ENCODE measurements at places on chromosomes 16 and 17.

DNA sequence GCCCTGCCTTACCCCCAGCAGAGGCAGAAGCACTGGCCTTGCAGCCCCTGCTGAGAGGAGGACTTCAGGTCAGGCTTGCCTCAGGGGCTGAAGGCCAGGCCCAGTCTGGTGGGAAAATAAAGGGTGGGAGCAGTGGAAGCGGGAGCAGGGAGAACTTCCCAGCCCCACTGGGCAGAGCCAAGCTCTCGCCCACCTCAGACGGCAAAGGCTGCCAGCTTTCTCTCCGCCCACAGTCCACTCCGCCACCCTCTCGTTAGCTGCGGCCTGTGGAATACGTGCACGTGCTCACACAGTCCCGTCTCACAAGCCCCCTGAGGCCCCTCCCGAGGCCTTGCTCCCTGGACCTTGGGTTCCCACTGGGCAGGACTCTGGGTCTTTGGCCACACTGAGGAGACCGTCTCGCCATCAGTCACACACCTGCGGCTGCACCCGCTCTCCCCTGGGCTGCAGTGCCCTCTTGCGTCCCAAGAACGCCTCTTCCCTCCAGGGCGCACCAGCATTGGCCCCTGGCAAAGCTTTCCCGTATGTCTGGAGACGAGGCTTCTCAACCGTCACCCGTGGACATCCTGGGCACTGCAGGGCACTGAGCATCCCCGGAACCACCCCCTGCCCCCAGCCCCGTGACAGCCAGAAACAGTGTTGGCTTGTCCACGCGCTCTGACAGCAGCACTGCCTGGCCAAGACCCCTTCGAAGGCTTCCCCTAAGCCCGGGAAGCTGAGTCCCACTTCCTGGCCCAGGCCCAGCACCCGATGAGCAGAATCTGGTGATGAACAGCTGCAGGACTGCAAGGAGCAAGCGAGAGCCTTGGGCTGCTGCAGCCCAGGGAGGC lies 8.3 kb downstream of the MRPL28 start:
- peak; percentile 94 for DNase-seq

DNA sequence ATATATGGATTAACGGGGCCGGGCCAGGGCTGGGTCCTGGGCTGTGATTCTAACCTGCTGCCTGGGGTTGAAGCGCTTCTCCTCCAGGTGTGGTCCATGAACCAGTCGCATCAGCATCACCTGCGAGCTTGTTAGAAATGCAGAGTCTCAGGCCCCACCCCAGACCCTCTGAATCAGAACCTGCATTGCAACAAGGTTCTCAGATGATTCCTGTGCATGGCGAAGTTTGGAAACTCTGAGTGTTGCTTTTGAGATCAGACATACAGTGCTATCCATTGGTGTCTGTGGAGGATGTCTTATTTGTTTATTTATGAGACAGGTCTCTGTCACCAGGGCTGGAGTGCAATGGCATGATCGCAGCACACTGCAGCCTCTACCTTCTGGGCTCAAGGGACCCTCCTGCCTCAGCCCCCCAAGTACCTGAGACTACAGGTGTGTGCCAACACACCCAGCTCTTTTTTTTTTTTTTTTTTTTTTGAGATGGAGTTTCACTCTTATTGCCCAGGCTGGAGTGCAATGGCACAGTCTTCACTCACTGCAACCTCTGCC lies 99.8 kb downstream of the PITPNC1 start:
- DNase-seq, result no peak

DNA sequence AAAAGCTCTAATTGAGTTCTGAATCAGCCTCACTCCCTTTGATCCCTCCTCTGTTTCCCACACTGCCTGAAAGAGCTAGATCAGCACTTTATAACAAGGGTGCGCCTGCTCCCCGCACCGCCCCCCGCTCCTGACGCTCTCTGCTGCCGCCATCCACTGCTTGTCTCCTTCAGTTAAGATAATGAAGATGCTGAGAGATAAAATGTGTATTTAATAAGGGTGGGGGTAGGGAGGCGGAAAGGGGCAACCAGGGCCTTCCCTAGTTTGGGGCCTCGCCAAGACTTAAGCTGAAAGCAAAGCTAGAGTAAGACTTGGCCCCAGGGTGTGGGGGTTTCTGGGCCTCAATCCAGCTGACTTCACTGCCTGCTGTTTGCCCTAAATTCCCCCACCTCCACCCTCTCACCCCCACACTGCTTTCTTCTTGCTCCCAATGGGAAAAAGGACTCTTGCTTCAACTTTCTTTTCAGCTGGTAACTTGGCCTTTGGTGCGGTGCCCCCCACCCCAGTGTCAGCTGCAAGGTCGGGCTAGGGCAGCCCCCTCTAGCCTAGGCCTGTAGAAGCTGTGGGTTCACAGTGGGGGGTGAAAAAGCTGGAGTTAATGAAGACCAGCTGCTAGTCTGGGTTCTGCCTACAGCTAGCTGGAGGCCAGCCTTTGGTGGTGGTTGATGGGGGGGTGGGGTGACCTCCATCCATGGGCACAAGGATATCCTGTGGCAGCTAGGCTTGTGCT lies 1.8 kb upstream of the RARA start:
- DNase-seq, result peak; percentile 40

- DNase-seq, result peak; percentile 48
Observed at GRCh38 chr16:87924041-87924810, 12.1 kb downstream of the CA5A start.

GRCh38 chr16:81696961-81697615 lies 82.0 kb upstream of the PLCG2 start:
- peak; percentile 46 for DNase-seq

- DNase-seq, result no peak
Observed at GRCh38 chr16:29139261-29139802, 154.5 kb downstream of the LAT start.

DNA sequence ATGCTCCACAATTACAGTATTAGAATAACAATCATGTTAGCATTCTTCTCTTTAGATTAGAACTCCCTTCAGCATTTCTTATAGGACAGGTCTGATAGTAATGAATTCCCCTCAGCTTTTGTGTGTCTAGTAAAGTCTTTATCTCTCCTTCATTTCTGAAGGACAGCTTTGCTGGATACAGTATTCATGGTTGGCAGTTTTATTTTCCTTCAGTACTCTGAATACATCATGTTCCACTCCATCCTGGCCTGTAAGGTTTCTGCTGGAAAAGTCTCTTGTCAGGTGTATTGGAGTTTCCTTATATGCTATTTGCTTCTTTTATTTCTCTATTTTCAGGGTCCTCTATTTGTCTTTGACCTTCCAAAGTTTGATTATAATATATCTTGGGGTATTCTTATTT lies 4.0 kb upstream of the ABCA10 start:
- DNase-seq, result no peak

GRCh38 chr17:1040216-1040600 lies 43.3 kb downstream of the TIMM22 start:
- no peak for DNase-seq

GRCh38 chr17:81710514-81711308 lies 1.4 kb upstream of the SLC25A10 start:
- DNase-seq, result peak; percentile 73

GRCh38 chr17:83203073-83203471 lies 123.7 kb downstream of the METRNL start:
- no peak for DNase-seq

DNA sequence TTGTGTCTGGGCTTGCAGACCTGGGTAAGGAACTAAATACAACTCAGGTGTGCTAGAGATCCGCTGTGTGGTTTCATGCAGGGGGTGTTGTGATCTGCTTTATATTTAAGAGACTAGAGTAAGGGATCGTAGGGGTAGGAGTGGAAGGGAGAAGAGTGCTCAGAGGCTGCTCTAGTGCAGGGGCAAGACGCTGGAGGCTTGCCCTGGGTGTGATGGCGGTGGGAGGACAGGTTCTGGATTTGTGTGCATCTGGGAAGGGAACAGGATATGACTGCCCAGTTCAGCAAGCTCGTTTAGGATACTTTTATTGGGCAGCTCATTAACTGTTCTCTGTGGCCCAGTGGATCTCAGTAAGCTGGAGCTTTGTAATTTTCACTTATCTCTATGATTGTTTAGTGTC lies 47.6 kb downstream of the RPTOR start:
- DNase-seq, result no peak

- peak; percentile 90 for DNase-seq
Observed at GRCh38 chr16:14193316-14193871, 122.3 kb downstream of the MRTFB start.

DNA sequence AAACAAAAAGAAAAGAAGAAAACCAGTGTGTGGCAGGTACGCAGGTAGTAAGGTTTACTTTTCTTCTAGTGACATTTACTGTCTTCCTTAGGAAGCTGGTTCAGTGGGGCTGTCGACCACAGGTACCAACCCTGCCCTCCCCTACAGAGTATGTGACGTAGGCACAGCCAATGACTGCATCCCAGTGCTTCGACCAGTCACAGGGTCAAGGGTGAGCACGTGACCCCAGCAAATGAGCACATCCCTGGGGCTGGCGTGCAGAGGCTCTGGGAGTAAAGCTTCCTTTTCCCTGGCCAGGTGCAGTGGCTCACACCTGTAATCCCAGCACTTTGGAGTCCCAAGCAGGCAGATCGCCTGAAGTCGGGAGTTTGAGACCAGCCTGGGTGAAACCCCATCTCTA lies 38.9 kb upstream of the PLCG2 start:
- no peak for DNase-seq

Measured in RPMI8226 (cell line).